WERI-Rb-1 (cell line): ENCODE measurements at places on chromosomes 1 and 21.

DNA sequence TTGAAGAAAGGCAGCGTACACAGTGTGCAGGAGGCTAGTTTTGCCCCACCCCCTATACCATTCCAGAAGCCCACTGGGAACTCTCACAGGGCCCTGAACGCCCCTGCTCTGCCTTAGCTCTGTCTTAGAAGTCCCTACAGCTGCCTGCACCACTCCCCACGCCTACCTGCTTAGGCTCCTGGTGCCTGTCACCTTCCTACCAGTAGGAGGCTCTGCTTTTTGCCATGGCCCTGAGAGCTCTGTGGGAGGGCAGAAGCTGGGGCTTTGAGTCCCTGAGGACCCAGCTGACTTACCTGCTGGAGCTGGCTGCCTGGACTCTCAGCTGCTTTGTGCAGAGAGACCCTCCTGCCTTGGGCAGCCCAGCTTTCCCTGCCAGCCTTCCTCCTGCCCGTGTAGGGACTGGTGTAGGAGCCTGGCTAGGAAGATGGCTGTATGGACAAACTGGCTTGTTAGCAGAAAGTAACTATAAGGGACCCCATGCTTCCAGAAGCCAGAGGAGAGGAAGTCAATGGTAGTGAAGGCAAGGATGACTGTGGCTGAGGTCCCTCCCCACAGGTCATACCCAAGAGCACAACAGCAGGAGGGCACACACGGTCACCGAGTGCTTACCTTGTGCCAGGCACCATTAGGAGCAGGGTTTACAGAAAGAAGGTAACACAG, 9.8 kb upstream of the CELSR2 start:
- peak; percentile 80 for DNase-seq

- no peak for DNase-seq
Measured at GRCh38 chr1:230270559-230271281, 155.4 kb downstream of the PGBD5 start.

DNA sequence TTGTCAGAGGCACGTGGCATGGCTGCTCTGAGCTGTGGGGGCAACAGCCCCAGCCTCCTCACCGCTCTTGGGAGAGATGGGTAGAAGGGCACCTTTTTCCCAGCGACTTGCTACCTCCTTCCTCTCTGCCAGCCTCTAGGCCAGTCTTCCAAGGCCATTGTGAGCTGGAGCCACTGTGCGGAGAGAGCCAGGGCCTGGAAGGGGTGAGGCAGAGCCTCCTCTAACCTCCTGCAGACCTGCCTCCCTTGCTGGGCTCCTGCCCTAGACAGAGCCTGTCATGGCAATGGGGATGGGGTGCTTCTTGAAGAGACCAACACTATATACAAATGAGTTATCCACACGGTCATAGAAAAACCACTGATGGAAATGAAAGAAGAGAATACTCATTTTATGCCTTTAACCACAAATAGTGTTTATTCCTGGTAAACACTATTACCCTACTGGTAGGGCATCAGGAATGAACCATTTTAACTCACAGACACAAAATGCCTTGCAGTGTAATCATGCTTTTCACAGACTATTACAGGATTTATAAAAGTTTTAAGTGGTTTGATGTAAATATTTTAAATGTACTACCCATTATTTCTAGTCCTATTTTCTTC, 5.0 kb upstream of the IGFN1 start:
- DNase-seq, result no peak

- no peak for DNase-seq
Measured at GRCh38 chr1:87426463-87427249, 98.0 kb downstream of the LMO4 start.

- DNase-seq, result peak; percentile 52
Measured at GRCh38 chr1:216686860-216687766, 36.1 kb downstream of the ESRRG start.

DNA sequence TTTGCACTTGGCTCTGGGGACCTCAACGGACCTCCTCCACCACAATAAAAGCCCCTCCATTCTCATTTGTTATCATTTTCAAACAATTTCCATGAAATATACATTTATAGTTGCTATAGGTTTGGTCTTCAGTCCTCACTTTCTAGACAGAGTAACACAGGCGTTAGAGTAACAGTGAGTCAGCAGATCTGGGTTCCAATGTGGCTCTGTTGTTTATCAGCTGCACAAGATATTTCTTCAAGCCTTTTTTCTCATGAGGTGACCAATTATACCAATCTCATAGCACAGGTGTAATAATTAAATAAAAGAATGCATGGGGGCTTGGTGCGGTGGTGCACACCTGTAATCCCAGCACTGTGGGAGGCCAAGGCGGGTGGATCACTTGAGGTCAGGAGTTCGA, 32.8 kb upstream of the PSMB2 start:
- no peak for DNase-seq

GRCh38 chr1:188006354-188006753, 1177.6 kb downstream of the PLA2G4A start:
- DNase-seq, result no peak

GRCh38 chr1:162946701-162947100, 85.7 kb upstream of the CCDC190 start:
- DNase-seq, result no peak

- DNase-seq, result no peak
Measured at GRCh38 chr1:40842691-40843090, 19.5 kb downstream of the CITED4 start.

GRCh38 chr1:29706936-29707335, 470.6 kb downstream of the PTPRU start:
- DNase-seq, result peak; percentile 87
